ENCODE measurements at places on chromosomes 7 and 10.
A peak's percentile ranks its signal among the peaks of the same experiment; 100 is the strongest.

DNA sequence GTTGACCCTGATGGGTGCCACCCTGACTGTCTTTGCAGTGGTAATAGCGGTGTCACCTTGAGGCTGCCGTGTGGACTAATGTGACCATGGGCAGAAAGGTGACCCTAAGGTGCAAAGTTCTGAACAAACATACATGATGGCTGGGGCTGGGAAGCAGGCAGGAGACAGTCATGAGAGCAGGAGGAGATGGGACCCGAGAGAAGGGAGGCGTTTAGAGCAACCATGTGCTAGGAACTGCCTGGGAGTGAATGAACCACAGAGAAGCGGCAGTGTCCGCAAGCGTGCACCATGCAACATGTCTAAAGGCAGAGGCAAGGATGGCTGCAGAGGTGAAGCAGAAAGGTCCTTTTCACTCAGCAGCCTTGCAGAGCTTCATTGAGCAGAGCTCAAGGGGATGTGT lies 113.1 kb upstream of the GDF10 start:
- DNase-seq, result no peak

GRCh38 chr10:80382989-80383388 lies 25.4 kb upstream of the PRXL2A start:
- peak; percentile 33 for DNase-seq

DNA sequence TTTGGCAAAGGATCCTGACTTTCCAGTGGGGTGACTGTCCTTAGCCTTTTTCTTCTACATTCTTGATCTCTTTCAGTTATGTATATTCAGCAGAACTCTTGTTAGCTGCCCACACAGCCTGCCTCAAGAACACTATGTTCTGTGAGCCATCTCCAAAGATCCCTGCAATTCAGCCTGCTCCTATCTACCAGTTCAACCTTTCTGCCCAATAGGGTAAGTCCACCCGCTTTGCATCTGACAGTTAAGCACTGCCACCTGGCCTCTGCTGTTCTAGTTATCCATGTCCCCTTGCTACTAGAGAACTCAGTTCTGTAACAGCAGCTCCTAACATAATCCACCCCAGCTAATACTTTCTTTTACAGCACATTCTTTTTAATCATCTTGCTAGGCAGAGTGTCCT lies 13.5 kb downstream of the OR9A2 start:
- DNase-seq, result no peak

DNA sequence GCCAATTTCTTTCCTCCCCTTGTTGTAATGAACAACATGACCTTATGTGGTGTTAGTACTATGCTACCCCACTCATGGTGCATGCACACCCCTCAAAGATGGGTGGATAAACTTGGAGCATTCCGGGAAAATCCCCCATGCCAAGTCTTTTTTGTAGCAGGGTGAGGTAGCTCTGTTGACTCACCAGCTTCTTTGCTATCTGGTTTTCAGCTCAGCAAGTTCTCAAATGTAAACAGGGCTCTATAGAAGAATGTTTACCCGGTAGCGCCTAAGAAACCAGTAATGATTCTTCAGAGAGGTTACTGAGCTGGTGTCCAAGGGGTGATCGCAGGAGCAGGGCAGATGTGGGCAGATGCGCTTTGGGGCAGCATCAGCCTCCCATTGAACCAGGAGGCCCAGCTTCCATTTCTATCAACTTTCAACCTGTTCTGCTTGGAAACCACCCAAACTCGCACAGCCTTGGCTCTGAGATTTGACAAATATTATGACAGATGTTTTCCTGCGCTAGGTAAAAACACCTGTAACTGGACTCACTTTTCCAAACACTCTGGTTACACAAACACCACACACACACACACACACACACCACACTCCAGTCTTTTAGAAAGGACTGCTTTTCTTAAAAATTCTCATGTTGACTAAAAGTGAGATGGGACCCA lies 87.8 kb downstream of the ZRANB1 start:
- DNase-seq, result no peak

- DNase-seq, result no peak
Measured at GRCh38 chr7:30304177-30304884, 19.9 kb downstream of the ZNRF2 start.

DNA sequence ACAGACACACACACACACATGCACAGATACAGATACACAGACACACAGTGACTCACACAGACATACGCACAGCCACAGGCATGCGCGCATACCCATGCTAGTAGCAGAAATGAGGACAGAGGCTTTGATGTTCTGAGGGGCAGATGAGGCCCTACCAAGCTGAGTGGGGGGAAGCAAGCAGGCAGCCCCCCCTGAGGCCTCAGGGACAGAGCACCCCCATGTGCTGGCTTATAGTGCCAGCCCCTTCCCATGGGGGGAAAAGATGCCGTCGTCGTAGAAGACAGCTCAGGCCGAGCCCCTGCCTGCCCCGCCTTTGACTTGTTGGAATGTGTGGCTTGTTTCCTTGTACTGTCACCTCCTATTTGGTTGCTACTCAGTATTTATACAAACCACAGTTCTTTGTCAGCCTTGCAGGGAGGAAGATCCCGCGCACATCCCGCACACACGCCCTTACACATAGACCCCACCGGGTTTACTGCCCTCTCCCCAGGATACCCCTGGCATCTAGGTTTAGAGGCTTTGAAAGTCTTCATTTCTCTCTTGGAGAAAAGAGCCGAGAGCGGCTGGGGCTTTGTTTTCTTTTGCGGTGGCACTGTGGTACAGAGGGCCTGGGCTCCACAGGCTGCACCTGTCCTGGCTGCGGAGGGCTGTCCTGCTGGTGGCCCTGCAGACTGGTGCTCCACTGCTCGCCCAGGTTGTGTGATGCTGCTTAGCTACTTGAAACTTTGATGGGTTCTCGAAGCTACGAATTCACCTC lies 112.5 kb downstream of the DOCK1 start:
- no peak for DNase-seq

GRCh38 chr7:139902436-139903102 lies 73.5 kb downstream of the TBXAS1 start:
- no peak for DNase-seq

GRCh38 chr10:78541481-78542140 lies 507.9 kb downstream of the RPS24 start:
- DNase-seq, result no peak

- DNase-seq, result no peak
Measured at GRCh38 chr7:7719236-7719635, 829 bp upstream of the RPA3 start.

- no peak for DNase-seq
Measured at GRCh38 chr10:65501259-65501658, 1424.6 kb upstream of the LRRTM3 start.

DNA sequence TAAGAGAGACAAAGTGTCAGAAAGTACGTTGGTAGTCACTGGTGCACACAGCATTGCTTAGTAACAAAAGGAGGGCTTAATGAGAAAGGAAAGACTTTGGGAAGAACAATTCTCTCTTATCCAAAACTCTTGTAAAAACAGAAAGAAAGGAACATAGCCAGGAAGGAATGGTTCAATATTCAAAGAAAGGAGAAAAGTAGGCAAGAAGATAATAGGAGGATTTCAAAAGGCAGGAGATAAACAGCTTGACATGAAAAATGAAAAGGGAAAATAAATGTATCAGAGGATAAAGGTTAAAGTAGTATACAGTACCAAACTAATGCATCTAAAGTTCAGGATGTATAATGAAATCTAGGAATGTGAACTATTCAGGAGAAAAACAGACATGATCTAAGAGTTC lies 20.1 kb downstream of the ZFAND4 start:
- DNase-seq, result no peak

DNA sequence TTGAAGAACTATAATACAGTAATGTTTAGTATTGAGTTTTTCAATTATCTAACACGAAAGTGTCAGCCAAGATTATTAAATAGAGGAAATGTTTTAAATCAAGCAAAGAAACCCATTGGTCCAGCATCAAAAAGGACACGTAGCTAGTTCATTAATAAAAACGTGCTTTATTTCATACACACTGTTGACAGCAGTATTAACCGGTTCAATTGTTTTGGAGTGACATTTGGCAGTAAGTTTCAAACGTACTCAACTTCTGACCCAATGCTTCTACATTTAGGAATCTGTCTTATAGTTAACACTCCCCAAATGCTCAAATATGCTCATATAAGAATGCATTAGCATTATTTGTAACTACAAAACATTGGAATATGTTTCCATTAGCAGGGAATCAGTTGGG lies 41.3 kb downstream of the SLC16A12 start:
- no peak for DNase-seq

- no peak for DNase-seq
Measured at GRCh38 chr10:106044503-106044902, 1120.0 kb downstream of the SORCS1 start.

DNA sequence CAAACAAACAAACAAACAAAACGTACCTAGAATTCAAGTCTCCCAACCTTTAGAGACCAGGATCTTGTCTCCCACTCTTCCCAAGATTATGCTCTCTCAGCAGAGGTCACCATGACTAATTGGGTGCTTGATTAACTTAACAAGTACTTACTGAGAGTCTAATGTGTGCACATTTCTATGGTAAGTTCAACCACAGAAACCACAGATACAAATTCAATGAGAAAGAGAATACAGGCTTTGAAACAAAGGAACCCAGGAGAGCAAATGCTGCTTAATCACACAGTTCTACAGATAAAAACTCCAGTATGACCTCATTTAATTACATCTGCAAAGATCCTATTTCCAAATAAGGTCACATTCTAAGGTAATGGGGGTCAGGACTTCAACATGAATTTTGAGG lies 142.8 kb downstream of the DNAJC1 start:
- no peak for DNase-seq

DNA sequence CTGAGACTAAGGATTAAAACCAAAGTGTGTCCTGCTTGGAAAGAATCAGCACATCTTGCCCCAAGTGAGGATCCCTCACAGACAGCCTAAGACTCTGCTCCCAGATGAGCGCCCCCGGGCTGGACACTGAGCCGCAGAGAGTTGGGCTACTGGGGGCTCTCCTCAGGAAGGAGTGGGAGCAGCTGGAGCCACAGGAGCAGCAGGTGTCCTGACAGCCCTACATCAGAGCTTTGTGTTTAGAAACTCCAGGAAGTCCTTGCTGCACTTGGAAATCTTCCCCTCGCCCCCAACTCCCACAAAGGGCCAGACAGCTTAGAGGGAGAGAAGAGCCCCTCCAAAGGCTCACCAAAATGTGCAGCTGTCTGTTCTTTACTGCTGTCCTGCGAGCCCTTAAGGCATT lies 172.2 kb downstream of the HERPUD2 start:
- no peak for DNase-seq

DNA sequence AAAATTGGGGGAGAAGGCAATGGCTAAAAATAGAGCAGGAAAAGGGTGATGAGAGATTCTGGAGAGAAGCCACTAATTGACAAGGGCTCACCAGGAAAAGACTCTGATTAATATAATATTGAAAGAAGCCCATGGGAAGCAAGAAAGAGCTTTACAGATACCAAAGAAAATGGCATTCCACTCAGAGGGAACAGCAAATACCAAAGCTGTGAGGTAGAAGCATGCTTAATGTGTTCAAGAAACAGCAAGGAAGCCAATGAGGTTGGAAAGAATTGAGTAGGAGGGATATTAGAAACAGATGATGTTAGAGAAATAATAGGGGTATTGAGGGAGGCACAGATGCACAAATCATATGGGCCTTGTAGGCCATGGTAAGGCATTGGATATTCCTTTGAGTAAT lies 130.1 kb downstream of the MYO3A start:
- no peak for DNase-seq

- no peak for DNase-seq
Measured at GRCh38 chr10:98295401-98295811, 27.4 kb upstream of the LOXL4 start.

GRCh38 chr10:106107706-106108105 lies 1056.8 kb downstream of the SORCS1 start:
- no peak for DNase-seq

GRCh38 chr7:30321089-30321881 lies 36.9 kb downstream of the ZNRF2 start:
- DNase-seq, result no peak

DNA sequence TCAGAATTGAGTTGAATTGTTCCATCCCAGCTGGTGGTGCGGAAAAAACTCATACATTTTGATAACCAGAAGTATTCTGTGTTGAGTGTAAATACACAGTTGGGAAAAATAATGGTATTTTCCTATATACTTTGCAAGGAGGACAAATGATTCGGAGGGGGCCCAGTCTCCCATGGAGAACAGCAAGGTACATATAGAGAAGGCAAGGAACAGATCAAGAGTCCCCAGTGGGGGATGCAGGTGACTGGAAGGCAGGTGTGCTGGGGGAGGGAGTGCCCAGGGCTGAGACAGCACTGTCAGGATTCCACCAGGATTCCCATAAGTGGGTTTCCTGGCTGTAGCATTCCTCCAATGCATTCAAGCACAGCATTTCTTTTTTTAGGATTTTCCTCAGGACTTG lies 10.8 kb upstream of the ADCY1 start:
- no peak for DNase-seq

DNA sequence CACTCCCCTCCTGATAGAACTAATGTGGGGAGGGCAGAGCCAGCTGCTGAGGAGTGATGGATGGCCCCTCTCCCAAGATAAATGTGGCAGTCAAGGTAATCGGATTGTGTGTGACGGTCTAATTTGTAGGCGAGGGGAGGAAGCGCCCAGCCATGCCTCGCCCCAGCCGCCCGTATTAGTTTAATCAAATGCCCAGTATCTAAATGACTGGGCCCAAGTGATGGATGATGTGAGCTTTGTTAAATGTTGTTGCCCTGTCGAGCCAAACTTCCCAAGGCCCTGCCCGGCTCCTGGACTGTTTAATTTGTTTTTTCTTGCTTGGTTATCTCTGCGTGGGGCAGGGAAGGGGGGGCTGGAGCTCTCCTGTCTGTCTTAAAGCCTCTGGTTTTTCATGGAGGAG lies 88.4 kb upstream of the PPIF start:
- no peak for DNase-seq

DNA sequence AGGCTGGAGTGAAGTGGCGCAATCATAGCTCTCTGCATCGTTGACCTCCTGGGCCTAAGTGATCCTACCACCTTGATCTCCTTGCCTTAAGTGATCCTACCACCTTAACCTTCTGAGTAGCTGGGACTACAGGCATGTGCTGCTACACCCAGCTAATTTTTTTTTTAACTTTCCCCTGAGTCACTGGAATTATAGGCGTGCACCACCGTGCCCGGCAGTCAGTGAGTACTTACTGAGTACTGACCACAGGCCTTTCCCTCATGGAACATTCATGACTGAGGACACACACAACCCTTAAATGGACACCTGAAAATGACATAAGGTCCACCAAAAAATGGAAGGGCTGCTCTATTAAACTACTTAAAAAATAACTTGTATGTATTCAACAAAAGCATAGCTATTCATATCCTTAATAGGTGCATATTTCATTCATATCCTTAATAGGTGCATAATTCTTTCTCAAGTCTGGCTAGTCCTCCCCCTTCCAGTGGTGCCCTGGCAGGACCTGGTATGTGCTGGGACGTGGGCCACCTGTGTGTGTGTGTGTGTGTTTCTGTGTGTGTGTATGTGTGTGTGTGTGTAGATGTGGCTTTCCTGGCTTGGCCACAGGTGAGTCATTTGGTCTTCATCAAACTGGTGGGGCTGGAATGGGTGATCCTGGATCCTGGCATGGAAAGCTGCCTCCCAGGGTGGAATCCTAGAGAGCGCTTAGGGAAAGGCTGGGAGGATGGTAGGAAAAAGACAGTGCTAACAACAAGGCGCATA lies 3.5 kb downstream of the FAM180A start:
- no peak for DNase-seq
